ENCODE measurements at places on chromosomes 6 and 20.

DNA sequence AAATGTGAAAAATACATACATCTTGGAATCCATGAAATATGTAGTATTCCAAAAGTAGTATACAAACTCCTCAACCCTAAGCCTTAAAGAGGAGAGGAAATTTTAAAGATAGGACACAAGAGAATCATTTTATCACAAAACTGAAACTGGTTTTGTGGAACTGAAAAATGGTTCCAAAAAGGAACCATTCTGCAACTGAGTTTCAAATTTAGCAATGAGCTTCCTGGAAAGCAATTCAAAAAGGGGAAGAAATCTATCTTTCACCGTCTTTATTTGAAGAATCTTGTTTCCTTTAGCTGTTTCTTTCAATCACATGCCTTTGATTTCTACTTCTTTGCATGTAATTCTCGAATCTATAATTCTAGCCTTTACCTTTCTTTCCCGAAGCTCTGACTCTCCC is 32.2 kb upstream of the LAMP5 start:
- peaks cover 4% of the 10 kb centered on the region for H3K4me1 ChIP-seq
- no peak overlapping the region for H3K4me3 ChIP-seq
- DNase-seq: no peak

GRCh38 chr6:133644548-133644891 is 244.4 kb upstream of the TCF21 start:
- peaks cover 12% of the 10 kb centered on the region for H3K4me1 ChIP-seq
- H3K4me3 ChIP-seq: no peak overlapping the region
- no peaks in the 10 kb centered on the region for H3K36me3 ChIP-seq

DNA sequence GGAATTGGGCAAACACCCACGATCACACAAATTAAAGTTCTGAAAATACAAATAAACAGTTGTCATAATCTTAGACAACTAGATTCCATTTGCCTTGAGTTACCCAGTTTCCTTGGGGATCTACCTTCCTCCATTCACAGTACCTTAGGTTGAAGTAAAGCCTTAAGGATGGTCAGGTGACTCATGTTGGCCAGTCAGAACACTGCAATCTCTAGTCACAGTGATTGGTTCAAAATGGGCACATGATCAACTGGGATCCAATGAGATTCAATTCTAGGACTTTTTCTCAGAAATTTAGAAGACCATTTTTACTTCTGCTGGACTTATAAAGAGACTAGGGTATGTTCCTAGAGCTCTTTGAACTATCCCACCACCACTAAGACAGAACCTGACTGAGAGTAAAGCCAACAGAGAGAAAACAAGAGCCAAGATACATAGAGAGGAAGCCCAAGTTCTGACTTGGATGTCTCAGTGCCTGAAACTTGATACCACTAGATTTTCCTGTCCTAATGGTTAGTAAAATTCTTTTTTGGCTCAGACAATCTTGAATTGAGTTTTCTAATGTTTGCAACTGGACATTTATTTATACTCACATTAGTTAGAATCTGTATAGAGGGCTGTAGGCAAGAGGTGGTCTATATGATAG is 8.6 kb upstream of the CLIC5 start:
- no peak for DNase-seq
- H3K4me1 ChIP-seq: peaks cover 2% of the 10 kb centered on the region
- no peak overlapping the region for H3K27ac ChIP-seq
- H3K4me3 ChIP-seq: no peak overlapping the region
- H3K27me3 ChIP-seq: no peaks in the 10 kb centered on the region
- no peaks in the 10 kb centered on the region for H3K36me3 ChIP-seq

DNA sequence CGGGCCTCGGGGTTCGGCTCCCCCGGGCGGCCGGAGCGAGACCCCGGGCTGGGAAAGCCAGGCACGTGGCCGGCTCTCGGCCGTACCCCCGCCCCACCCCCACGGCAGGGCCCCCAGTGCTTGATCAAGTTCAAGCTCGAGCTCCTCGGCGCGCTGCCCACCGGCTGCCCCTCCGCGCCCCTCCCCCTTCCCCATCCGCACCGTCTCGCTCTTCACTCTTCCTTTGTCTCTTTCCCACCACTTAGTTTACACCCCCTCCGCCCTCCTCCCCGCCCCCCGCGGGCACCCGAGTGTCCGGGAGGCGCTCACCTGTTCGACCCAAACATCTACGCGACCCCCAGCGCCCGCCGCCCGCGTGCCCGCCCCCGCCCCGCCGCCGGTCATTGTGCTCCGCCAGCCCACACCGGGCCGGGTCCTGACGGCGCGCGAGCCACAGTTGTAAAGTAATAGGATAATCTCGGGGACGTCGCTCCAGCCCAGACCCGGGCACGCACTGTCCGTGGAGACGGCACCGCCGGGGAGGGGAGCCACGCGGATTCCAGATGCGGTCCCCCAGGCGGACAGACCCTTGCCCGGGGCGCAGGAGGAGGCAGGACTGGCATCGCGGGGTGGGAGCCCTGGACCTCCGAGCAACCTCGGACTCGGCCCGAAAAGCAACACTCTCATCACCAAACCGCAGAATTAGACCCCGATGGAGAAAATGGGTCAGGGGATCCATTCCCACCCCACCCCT is 100.7 kb downstream of the NOL4L start:
- DNase-seq: peak; percentile 57
- H3K4me1 ChIP-seq: peaks cover 36% of the 10 kb centered on the region
- H3K27me3 ChIP-seq: peaks cover 24% of the 10 kb centered on the region
- no peaks in the 10 kb centered on the region for H3K36me3 ChIP-seq
- no peak overlapping the region for H3K27ac ChIP-seq

DNA sequence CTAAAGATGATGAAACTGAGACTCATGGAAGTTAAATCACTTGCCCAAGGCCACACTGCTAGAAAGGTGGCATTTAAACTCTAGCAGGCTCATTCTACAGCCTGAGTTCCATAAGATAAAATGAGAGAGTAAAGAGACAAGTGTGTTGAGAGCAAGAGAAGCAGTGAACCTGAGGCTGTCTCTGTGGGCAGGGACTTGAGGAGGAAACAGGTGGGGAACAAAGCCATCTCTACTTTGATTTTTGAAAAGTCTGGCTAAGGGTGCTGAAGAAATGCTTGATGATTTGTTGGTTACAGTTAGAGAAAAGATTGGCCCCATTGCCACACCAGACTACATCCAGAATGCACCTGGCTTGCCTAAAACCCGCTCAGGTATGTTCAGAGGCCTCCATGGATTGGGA is 29.0 kb downstream of the GSS start:
- H3K4me1 ChIP-seq: no peaks in the 10 kb centered on the region
- H3K27me3 ChIP-seq: no peaks in the 10 kb centered on the region
- no peak overlapping the region for H3K4me3 ChIP-seq
- no peak overlapping the region for H3K27ac ChIP-seq
- H3K36me3 ChIP-seq: peaks cover 44% of the 10 kb centered on the region
- DNase-seq: no peak

DNA sequence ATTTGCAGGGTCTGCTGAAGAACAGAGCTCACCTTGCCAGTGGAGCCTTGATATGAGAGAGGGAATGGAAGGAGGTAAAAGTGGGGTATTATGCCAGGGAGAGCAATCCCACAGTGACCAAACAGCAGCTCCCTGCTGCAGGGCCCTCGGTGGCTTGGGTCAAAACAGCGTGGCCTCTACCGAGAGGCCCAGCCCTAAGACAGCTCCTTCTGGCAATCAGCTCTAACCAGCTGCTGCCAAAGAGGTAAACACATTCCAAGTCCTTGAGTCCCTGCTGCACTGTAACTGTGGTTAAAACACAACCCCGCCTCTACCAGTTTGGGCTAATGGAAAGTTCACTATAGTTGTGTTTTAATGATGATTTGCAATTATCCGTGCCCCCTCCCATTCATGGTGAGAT is 1.4 kb upstream of the DAAM2 start:
- H3K27me3 ChIP-seq: peaks cover 26% of the 10 kb centered on the region
- H3K27ac ChIP-seq: no peak overlapping the region
- peaks cover 26% of the 10 kb centered on the region for H3K4me1 ChIP-seq
- no peaks in the 10 kb centered on the region for H3K36me3 ChIP-seq
- H3K4me3 ChIP-seq: no peak overlapping the region

DNA sequence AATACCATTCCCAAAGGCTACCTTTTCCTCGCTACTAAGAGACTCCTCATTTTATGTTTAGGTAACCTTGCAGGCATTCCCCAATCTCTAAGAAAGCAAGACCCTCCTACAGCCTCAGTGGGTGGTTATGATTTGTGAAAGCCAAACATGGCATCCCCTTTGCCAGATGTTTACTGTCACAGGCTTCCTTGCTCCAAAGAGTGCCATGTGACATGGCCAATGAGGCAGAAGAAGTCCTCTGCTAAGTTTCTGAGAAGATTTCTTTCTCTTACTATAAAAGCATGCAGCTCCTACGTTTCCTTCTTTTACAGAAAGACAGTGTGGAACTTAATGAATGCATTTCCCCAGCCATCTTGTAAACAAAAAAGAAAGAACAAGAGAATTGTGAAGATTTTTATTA is 688.2 kb downstream of the TBC1D32 start:
- no peaks in the 10 kb centered on the region for H3K27me3 ChIP-seq
- DNase-seq: no peak
- no peak overlapping the region for H3K27ac ChIP-seq

DNA sequence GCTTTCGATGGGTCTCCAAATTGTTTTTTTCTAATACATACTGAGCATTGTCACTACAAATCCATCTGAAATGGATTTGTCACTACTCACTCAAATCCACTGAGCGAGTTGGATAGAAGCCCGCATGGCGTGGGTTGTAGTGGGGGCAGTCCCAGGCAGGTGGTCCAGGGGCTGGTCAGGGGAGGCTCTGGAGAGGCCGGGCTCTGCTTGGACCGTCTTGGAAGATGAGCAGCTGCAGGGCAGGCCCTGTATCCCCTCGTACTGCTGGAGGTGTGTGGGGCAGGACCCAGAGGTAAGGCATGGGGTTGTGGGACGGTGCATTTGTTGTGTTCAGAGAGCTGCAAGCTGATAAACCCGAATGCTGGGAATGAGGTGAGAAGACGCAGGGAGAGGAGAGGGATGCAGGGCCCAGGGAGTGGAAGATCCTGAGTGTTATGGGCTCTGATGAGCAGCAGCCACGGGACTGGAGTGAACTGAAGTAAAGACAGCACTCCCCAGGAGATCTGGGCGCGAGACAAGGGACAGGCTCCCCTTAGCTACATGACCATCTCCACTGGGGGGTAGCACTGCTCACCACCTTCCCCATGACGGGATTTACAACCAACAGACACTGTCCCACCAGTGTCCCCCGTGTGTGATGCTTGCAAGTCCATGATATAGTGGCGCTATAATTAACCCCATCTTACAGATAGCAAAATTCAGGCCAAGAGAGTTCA is 45.9 kb downstream of the PSMG4 start:
- H3K27ac ChIP-seq: 0 out of 2 replicates have a peak overlapping the region, but pooled peaks have one; percentile 26
- H3K27me3 ChIP-seq: no peaks in the 10 kb centered on the region
- H3K36me3 ChIP-seq: peaks cover 34% of the 10 kb centered on the region
- peaks cover 3% of the 10 kb centered on the region for H3K4me1 ChIP-seq
- DNase-seq: peak; percentile 4

GRCh38 chr6:2765896-2766766 is 938 bp downstream of the WRNIP1 start:
- peak overlapping the region; percentile 89 for H3K4me3 ChIP-seq
- no peaks in the 10 kb centered on the region for H3K36me3 ChIP-seq
- peak; percentile 47 for DNase-seq

- no peaks in the 10 kb centered on the region for H3K4me1 ChIP-seq
- no peaks in the 10 kb centered on the region for H3K27me3 ChIP-seq
- peaks cover 3% of the 10 kb centered on the region for H3K36me3 ChIP-seq
- H3K27ac ChIP-seq: no peak overlapping the region
Observed at GRCh38 chr6:153210083-153210482, 79.0 kb upstream of the RGS17 start.

GRCh38 chr20:53826597-53827291 is 233.1 kb upstream of the ZNF217 start:
- H3K4me3 ChIP-seq: no peak overlapping the region
- no peaks in the 10 kb centered on the region for H3K27me3 ChIP-seq
- peaks cover 35% of the 10 kb centered on the region for H3K4me1 ChIP-seq
- H3K27ac ChIP-seq: no peak overlapping the region
- H3K36me3 ChIP-seq: no peaks in the 10 kb centered on the region
- no peak for DNase-seq

DNA sequence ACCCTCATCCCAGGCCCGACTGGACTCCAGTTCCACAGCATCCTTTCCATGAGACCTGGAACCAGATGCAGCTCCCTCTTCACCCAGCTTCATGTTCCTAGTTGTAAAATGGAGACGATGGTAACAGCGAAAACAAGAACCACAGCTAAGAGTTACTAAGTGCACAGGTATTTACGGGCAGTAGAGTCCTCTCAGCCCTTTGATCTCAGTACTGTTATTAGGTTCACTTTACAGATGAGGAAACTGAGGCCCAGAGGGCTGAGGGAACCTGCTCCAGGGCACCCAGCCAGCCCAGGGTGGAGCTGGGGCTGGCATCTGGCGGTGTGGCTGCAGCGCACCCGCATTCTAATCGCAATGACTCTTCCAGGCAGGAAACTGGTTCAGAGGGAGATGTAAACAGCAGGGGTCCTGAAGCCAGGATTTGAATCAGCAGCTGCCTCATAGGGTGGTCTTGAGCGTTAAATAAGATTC is 858 bp downstream of the BCAS1 start:
- H3K4me3 ChIP-seq: no peak overlapping the region
- no peak for DNase-seq
- no peak overlapping the region for H3K27ac ChIP-seq
- no peaks in the 10 kb centered on the region for H3K27me3 ChIP-seq
- H3K4me1 ChIP-seq: peaks cover 36% of the 10 kb centered on the region

DNA sequence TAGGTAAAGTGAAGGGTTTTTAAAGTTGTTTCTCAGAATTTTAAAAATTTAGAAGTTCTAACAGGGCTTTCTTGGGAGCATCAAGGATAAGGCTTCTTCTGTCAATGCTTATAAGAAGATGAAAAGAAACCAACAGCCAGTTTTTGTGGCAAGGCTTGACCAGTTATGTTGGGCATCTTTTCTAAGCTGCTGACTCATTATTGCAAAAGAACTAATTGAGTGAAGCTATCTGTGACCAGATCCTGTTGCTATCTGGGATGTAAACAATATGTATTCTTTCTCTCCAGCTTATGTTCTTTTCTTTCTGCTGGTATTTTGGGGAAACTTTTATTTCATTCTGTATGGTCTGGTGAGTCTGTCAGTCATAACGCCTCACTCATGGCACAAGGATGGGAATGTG is 643.8 kb downstream of the HDGFL1 start:
- H3K27me3 ChIP-seq: no peaks in the 10 kb centered on the region
- no peak overlapping the region for H3K27ac ChIP-seq
- H3K4me3 ChIP-seq: no peak overlapping the region
- H3K4me1 ChIP-seq: 0 out of 2 replicates have a peak, but pooled peaks cover 4% of the 10 kb centered on the region
- peaks cover 20% of the 10 kb centered on the region for H3K36me3 ChIP-seq

- no peaks in the 10 kb centered on the region for H3K27me3 ChIP-seq
- no peaks in the 10 kb centered on the region for H3K36me3 ChIP-seq
Observed at GRCh38 chr20:52943185-52943841, 28.8 kb upstream of the TSHZ2 start.
